ENCODE measurements at places on chromosomes 13 and 19.

DNA sequence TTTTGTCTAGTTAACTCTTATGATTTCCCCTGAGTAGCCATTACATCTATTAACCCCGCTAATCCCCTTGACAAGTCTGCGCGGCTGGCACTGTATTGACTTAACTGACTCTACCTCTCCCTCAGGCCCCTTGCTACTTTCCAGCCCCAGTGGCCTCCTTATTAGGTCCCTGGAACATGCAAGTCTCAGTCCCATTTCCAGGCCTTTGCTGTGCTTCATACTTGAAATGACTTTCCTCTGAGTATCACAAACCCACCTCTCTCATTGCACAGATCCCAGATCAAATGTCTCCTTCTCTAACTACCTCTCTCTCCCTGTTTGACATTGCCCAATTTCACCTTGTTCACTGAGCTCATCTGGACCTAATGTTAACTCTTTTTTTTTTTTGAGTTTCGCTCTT, 13.2 kb downstream of the SPACA6 start:
- no peak for DNase-seq

DNA sequence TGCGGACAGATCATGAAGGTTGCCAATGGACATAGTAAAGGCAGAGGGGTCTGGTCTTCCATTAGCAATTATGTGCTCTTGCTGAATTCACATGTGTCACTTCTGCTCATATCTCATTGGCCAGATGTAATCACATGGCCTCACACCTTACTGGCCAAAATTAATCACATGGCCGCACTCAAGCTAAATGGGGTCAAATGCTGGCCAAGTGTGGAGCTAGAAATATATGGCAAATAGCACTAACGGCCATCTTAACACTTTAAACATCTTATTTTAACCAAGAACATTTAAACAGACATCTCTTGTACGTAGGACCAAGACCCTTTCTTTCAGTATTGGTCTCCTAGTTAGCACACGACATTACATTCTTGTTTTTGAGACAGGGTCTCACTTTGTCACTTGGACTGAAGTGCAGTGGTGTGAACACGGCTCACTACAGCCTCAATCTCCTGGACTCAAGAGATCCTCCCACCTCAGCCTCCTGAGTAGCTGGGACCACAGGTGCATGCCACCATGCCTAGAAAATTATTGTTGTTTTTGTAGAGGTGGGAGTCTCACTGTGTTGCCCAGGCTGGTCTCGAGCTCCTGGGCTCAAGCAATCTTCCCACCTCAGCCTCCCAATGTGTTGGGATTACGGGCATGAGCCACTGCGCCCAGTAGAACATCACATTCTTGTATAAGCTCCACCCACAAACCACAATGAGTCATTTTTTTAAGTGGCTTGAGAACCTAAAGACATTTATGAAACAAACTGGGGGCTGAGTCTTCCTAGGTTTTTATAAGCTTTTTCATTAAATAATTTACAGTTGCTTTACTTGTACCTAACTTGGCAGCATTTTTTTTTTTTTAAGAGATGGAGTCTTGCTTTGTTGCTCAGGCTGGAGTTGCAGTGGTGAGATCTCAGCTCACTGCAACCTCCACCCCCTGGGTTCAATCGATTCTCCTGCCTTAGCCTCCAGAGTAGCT, 2.9 kb upstream of the PTOV1 start:
- DNase-seq = no peak

GRCh38 chr19:919199-920050, 2.3 kb downstream of the KISS1R start:
- DNase-seq = peak; percentile 42

DNA sequence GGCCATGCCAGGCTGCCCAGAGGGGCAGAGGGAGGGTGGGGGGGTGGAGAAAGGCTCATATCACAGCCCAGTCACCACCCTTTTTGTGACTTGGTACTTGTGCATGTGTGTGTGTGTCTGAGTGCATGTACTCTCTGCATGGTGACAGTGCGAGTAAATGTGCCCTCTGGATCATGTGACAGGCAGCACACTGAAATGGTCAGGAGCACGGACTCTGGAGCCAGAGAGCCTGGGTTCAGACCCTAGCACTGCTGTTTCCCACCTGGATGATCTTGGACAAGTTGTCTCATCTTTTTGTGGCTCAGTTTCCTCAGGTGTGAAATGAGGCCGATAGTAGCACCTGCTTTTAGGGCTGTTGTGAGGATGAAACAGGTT, 2.0 kb downstream of the CIC start:
- no peak for DNase-seq

DNA sequence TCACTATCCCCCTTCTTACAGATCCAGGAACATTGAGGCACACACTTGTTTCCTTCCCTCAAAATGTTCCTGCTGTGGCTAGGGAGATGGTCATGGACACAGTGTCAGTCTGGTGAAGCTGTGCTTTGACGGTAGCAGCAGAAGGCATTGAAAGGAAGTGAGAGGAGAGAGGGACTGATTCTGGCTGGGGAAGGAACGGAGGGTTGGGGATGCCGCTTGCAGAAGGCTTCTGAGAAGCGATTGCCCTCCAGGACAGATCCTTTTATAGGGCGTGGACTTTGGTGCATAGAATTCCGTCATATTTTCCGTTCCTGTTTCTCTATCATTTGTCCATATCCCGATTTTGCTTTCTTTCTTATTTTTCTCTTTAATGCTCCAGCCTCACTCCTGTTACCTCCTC, 14.1 kb upstream of the MYH14 start:
- DNase-seq = no peak

DNA sequence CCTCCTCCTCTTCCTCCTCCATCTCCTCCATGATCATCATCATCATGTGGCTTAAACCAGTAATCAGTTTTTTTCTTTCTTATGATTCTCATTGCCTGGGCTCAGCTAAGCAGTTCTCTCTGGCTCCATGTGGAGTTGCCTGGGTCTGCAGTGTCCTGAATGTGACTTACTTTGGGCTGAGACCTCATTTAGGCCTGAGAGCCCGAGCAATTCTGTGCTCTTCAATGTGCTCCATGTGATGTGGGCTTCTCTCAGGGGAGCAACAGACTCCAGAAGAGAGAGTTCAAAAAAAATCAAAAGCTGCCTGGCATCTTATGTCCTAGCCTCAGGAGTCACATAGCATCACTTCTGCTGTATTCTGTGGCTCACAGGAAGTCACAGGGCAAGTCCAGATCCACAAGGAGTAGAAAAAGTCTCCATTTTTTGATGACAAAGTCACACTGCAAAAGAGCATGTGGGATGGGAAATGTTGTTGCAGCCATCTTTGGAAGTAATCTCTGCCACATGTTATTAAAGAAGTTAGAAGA, 128.7 kb downstream of the MAB21L1 start:
- DNase-seq = no peak

GRCh38 chr19:47141695-47142094, 11.1 kb downstream of the SAE1 start:
- no peak for DNase-seq

DNA sequence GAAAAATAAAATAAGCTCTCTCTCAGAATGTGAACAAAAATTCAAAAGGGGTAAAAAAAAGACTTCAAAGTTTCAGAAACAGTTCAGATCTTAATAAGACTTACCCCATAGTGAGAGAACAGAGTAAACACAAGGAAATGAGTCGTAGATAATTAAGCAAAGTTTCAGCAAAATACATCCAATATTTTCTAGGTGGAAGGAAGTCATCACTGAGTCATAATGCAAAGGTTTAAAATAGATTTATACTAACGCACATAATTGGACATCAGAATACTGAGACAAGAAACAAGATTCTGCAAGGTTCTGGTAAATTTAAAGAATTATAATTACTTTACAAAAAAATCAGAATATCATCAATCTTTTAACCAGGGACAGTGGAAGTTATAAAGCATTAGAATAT, 1370.7 kb upstream of the ATXN8OS start:
- DNase-seq = no peak

GRCh38 chr13:42393573-42394360, 121.8 kb downstream of the AKAP11 start:
- no peak for DNase-seq

All from stimulated activated CD4-positive, alpha-beta T cell treated with anti-CD3 and anti-CD28 coated beads, Interleukin-4, amount 100 ng/mL, for 4 hours (primary cell).